ENCODE measurements at places on chromosomes 6 and 20.

- DNase-seq: no peak
These were observed 48.6 kb upstream of the NAA20 start for GRCh38 chr20:19968466-19969073.

DNA sequence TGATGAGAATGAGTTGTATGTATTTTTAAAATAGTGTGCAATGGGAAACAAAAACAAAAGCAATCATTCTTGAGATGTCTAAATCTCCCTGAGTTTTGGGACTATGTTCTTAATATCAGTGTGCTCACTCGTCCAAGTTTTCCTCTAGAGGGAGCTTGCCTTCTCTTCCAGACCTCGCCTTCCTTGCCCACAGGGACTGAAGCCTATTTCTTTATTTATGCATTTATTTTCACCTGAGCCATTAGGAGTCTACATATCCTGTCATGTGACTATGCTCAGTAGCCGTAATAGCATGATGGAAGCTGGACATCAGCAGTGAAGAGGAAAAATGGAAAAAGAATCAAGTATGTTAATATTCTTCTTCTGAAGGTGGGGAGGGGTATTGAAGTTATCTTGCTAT lies 131.2 kb downstream of the SH3BGRL2 start:
- no peak for DNase-seq

DNA sequence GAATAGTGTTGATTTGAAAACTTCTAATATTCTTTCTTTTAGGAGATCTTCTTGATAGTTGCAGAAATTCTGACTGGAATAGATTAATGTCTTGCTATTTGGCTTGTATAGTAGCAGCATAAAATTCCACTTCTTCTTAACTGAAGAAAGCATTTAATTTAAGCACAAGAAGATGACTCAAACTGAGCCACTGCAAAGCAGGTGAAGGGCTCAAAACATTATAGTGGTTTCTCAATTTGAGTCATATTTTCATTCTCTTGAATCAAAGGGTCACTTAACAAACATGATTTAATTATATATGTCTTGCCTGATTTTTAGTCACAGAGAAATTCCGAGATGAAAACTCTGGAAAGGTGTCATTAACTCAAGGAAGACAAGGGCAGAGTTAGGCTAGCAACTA lies 239.3 kb downstream of the ZNF217 start:
- DNase-seq: no peak

DNA sequence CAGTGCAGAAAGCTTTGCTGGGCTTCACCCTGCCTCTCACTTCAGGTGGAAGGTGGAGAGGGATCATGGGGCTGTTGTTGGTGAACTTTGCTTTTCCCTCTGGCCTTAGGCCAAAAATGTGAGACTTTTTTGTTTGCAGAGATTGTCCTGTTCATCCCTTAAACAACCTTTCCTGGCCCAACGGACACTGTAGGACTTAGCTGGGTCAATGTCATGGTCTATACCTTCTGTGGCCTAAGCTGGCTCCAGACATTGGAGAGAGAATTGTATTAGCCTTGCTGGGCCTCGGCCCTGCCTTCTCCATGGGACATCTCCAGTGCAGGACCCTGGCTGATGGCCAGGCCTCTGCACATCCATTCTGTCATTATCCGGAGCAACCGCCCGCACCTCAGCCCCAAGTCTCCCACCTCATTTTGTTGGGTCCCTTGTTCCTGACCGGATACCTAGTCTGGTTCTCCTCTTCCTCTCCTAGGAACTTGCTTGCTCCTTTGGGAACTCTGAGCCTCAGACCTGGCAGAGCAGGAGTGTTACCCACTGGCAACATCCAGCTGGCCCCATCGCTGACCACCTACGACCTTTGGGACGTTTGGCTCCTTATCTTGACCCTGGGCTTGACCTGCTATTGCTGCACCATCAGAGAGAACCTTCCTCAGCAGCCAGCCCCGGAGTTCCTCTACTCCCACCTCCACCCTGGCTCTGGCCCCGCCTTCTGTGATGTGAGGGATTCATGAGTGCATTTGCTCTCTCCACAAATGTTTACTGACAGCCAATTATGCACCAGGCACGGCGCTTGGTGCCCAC lies 128.2 kb downstream of the BANF2 start:
- no peak for DNase-seq

- no peak for DNase-seq
These were observed 168.7 kb upstream of the RSPO3 start for GRCh38 chr6:126949786-126950185.

DNA sequence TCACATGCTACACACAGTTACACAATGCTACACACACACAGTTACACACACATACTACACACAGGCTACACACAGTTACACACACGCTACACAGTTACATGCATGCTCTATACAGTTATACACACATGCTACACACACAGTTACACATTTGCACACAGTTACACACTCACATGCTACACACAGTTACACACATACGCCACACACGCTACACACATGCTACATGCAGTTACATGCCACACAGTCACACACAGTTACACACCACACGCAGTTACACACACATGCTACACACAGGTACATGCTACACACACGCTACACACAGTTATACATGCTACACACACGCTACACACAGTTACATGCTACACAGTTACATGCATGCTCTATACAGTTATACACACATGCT lies 15.6 kb downstream of the MYT1 start:
- no peak for DNase-seq

- peak; percentile 7 for DNase-seq
These were observed 321.5 kb upstream of the MAN1A1 start for GRCh38 chr6:119671105-119671504.

- DNase-seq: no peak
These were observed 58.7 kb upstream of the SULF2 start for GRCh38 chr20:47843886-47844567.

DNA sequence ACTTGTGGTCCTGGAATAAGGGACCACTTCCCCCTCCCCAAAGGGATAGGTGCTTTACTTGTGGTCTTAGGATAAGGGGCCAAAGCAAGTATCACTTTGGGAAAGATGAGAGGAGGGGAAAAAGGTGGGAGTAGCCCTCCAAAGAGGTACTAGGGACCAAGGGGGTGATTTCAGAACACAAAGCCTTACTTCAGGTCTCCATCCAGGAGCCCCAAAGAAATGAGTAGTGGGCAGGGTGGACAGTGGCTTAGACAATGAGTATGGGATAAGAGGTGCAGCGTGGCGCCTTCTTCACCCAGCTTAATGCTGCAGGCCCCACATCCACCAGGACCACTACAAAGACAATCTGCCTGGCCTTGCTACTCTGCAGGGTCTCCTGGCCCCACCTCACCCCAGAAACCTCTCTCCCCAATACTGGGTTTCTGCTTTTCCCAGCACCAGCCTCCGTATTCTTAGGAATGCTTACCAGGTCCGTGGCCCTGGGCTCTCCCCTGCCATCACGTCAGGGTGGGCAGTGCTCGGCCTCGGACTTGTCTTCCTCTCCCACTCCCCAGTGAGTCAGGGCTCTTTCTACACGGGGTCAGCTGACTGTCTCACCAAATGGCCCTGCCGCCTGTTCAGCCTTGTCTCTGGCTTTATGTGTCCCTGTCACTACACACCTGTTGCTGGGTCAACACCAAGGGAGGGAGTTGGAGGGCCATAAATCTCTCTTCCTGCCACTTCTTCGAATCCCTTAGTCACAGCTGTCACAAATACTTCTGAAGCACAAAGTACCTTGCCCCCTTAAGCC lies 3.1 kb downstream of the NNAT start:
- DNase-seq: peak; percentile 83

DNA sequence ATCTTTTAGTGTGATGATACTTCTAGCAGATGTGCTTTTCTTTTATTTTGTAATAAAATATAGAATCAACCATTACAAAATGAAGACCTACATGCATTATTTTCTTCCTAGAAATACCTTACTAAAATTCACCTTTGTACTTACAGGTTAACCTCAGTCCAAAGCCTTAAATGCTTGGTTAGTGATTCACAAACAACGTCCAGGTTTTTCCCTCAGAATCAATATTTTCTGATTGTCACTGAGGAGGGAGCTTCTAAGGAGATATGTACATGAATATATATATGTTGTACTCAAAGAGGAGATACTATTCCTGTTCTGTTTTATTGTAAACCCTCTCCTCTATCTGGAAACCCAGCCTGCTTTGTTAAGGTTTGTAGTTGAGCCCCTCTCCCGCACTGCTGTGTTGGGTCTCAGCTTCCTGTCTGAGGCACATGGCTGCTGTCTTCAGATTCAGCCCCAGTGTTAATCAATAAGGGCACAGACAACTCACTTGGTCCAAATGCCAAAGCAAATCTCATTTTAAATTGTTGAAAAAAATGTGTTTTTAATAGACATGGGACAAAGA lies 33.9 kb upstream of the HS3ST5 start:
- DNase-seq: no peak

DNA sequence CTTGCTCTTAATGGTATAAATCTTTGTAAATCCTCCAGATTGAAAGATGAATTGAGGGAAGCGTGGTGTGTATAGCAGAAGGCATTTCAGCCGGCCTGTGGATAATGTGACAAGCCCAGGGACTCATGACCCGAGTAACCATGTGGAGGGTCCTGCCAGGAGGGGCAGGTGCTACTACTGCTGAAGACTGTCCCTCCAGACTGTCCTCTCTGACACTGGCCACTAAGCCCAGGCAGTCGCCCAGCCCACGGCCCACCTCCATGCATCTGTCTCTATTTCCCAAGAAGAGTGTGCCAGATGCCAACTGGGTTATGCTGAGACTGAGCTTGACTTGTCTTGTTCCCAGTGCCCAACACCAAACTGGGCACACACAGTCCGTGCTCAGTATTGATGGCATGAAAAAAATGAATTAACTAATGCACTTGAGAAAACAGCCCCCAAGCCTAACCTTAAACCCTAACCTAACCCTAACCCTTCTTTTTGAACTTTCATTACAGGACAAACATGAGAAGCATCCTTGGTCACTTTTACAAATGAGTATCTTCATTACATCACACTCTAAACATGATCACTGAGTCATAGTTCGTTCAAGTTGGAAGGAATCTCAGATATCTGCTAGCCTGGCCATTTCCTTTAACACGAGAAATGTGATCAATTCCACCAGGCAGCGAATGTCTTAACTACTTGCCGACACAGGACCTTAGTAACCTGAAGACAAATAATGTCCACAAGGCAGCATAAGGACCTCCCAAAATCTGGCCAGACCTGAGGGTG lies 182.2 kb upstream of the RREB1 start:
- no peak for DNase-seq

DNA sequence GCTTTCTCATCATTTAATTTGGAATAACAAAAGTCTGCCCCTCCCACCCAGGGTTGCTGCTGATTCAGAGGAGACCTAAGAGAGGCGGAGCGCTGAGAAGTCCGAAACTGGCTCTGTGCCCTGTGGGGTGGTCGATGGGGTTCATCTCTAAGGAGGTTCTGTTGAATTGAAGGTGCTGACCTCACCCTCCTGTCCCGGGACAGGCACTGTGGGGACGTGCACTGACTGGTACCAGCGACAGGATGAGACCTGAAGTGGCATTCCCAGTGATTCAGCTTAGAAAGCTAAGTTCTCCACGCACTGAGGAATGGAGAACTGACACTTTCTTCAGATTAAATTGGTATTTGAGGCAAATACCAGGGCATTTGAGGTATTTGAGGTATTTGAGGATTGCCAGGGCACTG lies 1.3 kb downstream of the GUCA1B start:
- no peak for DNase-seq

DNA sequence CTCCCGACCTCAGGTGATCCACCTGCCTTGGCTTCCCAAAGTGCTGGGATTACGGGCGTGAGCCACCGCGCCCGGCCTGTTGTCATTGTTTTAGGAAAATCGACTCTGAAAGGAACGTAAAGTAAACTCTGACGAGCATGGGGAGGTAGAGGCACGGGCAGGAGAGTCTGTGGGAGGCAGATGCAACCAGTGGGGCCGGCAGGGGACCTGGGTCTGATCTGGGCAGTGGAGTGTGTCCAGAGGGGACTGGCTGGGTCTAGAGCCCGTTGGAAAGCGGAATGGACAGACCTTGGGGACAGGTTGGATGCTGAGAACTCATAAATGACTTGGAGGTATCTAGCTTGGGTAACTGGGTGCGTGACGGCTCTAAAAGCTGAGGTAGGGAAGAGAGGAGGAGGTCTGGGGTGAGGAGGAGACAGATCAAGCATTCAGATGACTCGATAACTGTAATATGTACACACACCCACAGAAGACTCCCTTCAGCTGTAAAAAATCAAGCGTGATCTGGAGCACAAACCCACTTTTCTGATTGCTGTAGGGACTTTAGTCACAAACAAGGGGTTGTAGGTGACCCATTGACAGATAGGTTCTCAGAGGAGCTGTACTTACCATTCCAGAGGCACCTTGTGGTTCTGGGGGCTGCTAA lies 22.4 kb downstream of the MANBAL start:
- DNase-seq: no peak

GRCh38 chr6:144338474-144338873 lies 53.3 kb downstream of the UTRN start:
- no peak for DNase-seq

GRCh38 chr6:19866985-19867627 lies 29.9 kb downstream of the ID4 start:
- no peak for DNase-seq

DNA sequence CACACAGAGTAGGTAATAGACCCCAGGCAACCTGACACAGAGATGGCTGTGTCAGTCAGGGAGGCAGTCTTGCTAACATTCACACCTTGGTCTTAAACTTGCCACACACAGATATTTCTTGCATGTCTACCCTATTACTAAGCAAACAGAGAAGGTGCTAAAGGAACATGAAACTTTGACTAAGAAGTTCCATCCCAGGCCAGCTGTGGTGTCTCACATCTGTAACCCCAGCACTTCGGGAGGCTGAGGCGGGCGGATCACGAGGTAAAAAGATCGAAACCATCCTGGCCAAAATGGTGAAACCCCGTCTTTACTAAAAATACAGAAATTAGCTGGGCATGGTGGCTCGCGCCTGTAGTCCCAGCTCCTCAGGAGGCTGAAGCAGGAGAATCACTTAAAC lies 222.4 kb upstream of the JARID2 start:
- no peak for DNase-seq

GRCh38 chr6:108236791-108237190 lies 24.0 kb downstream of the SNX3 start:
- no peak for DNase-seq

- DNase-seq: no peak
These were observed 42.7 kb upstream of the HINT3 start for GRCh38 chr6:125913864-125914351.

DNA sequence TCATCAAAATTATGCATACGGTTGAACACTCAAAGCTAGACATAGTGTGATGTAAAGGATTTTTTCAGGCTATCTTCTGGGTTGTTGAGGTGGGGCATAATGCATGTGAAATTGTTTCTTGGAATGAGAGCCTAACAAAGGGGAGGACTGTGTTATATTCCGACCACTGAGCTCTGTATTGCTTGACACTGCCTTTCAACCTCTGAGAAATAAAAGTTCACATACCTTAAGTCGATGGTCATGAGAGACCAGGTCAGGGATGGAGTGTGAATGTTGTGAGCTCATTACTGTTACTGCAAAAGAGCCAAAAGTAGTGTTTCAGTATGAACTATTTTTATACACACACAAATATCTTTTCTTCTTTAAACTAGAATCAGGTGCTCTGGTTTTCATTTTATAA lies 5.0 kb downstream of the PFDN4 start:
- DNase-seq: no peak

GRCh38 chr6:107732461-107732860 lies 91.7 kb downstream of the SCML4 start:
- no peak for DNase-seq

- DNase-seq: no peak
These were observed 42.2 kb upstream of the DSE start for GRCh38 chr6:116328528-116328903.

- no peak for DNase-seq
These were observed 34.3 kb downstream of the RGS17 start for GRCh38 chr6:153096792-153097191.

GRCh38 chr6:111175109-111175508 lies 87.8 kb downstream of the SLC16A10 start:
- DNase-seq: no peak

GRCh38 chr6:17476511-17476910 lies 83.1 kb downstream of the CAP2 start:
- DNase-seq: no peak
